ENCODE measurements at places on chromosomes 12 and 14.

DNA sequence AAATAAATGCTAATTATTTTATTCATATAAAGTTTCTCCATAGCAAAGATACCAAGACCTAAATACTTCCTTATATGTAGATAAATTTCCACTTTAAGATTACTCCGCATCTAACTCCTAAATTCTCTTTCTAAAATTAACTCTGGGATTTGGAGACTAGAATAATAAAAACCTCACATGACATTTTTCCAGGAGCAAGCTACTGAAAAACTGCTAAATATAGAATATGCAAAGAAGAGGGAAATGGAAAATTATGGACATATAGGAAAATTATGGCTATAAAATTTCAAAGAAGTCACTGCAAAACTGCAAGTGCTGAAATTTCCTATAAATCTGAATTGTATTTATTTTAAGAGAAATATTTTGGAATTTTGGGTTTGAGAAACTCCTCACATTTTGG is 186.2 kb downstream of the DUSP6 start:
- no peak for DNase-seq

DNA sequence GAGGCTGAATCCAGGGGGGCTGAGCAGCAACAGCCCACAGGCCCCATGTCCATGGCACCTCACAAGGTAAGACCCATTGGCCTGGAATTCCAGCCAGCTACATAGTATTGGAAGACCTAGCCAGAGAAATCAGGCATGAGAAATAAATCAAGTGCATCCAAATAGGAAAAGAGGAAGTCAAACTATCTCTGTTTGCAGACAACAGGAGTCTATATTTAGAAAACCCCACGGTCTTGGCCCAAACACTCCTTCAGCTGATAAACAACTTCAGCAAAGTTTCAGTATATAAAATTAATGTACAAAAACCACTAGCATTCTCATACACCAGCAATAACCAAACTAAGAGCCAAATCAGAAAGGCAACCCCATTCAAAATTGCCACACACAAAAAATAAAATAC is 16.9 kb downstream of the PDE6H start:
- DNase-seq: no peak

- DNase-seq: no peak
Observed at GRCh38 chr14:69004731-69005431, 25.8 kb upstream of the ACTN1 start.

DNA sequence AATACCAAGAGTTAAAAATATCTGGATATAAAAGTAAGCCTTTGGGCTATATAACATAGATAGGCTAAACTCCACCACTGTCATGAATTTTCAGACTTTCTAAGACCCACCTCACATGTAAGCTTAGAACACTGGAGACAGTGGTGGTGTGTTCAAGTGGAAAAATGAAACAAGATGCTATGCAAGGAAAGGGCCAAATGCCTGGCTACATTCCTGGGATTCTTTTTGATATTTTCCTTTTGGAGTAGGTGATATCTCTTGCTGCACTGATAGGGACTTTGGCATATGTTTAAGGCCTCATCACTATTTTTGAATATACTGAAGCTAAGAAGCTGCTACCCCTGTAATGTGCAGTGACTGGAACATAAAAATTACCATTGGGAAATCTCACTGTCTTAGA is 341.3 kb downstream of the SLC16A7 start:
- DNase-seq: no peak

DNA sequence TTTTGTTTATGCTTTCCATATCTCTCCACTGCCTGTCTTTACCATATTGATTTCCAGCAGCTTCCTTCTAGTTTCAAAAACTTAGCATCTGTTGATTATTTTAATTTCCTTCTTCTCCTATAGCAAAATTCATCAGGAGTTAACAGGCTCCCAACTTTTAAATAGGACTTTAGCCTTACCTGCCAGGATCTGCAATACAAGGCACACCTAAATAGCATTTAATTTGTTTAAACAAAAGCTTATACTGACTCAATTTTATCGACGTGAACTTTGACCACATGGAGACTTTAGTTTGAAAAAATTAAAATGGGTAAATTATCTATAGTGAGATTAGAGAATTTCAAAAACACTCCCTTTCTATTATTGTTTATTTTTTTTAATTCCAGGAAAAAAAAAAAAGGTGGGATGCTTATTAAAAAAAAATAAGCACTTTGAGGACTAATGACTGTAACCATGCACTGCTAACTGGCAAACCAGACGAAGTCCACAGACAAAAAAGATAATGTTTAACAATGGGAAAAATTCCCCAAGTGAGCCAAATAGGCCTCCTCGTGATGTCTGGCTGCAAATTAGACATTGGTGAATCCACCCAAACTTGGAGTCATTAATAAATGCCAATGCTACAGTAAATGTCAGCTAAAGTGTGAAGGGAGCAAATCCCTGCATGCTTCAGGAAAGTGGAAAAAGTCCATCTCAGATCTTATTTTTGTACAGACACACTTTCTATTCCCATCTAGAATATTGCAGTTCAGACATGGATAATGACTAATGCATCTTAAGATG is 40.7 kb downstream of the RMST start:
- DNase-seq: no peak

DNA sequence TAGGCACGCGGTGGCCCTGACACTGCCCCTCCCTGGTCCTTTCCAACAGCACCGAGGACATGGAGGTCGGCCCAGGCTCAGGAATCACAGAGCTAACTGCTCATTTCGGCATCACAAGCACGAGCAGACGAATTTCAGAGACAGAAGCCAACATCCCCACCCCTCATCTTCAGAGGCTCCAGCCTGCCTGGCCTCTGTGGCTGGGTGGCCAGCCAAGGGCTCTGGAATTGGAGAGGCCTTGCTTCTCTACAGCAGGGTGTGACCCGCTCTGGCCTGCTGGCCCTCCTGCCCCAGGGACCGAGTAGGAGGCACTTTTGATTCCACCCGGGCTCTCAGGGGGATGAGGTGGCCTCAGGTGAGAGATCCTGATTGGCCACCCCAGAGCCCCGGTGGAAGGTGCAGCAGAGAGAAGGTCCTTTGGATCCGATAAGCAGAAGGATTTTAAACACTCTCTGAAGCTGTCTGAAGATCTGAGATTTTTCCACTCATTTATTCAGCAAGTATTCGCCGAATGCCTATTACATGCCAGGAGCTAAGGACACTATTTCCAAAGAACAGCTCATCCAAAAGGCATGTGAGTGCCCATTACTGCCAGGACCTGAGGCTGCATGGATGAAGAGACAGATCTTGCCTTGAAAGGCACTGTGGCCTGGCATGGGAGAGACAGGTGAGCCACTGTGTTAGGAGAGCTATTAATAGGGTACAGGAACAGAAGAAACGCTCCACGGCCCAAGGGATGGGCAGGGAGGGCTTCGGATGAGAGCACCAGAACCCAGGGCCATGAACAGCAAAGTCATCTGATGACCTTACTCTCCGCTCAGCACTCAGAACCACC is 10.2 kb downstream of the BAG5 start:
- no peak for DNase-seq

- DNase-seq: no peak
Observed at GRCh38 chr12:116360579-116361413, 83.3 kb upstream of the MED13L start.

GRCh38 chr12:13000925-13001774 is 1.1 kb upstream of the HEBP1 start:
- no peak for DNase-seq

- DNase-seq: no peak
Observed at GRCh38 chr14:24437020-24437735, 5.4 kb downstream of the SDR39U1 start.

All from activated CD8-positive, alpha-beta memory T cell treated with anti-CD3 and anti-CD28 coated beads for 1 hour (primary cell).